ENCODE measurements at places on chromosomes 4 and X.

DNA sequence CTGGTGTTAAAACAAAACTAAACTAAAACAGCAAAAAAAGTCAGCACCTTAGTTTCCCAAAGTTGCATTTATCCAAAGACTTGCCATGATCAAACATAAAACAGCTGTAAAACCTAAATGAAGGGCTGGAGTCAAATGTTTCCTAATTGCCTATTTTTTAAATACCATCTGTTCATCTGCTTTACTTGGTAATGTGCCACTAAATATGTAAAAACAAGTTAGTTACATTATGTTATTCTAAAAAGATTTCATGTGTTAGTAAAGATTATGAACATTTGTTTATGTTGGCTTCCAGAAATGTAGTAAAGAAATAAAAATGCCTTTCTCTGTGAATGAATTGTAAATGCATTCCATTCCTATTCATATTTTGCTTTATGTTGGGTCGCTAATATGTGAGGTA lies 977.8 kb downstream of the FSTL5 start:
- no peak for DNase-seq

DNA sequence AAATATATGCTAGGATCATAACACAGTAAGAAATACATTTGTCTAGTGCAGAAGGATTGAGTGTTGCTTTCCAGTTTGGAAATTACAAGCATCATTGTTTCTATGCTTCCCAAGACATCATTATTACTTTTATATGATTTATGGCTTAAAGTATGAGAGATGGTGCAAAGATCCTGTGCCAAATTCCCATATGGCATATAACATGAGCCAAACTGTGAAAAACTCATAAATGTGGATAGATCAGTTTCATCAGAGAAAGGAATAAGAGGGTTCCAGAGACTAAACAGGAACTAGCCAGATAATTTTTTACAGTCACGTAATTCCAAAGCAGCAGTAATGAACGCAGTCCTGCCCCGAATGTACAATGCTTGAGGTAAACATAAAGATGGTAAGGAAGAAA lies 126.3 kb downstream of the PRDM5 start:
- no peak for DNase-seq

DNA sequence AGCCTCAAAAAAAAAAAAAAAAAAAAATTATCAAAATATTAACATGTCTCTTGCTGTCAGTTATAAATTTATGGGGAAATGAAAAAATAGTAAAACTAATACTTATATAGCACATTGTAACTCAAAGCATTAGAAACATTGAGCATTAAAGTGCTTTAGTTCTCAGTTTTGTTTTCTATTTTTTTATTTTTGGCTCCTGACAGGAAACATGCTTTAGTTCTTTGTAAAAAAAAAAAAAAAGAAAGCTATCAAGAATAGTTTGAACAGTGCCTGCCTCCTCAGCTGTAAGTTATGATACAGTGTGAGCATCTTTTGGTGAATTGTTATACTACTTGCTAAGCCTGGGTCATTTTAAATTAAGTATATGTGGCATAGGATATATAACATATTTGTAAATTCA lies 5.1 kb upstream of the CENPC start:
- no peak for DNase-seq

- no peak for DNase-seq
Measured at GRCh38 chr4:27360790-27361267, 500.2 kb downstream of the STIM2 start.

DNA sequence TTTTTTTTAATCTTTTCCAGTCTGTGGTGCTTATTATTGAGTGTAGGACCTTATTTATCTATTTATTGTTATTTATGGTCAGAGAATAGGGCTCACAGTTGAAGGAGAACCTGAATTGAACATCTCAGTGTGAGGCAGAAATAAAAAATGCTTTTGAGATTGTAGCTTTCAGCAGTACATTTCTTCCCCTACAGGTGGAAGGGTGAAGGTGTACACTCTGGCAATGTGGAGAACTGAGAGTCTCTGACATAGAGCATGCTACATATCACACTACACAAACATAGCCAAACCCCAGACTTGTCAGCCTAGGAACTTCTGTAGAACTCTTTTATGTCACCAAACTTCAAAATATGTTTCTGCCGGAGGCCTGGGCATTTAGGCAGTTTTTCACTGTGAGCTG lies 140.2 kb downstream of the STIM2 start:
- DNase-seq, result no peak

DNA sequence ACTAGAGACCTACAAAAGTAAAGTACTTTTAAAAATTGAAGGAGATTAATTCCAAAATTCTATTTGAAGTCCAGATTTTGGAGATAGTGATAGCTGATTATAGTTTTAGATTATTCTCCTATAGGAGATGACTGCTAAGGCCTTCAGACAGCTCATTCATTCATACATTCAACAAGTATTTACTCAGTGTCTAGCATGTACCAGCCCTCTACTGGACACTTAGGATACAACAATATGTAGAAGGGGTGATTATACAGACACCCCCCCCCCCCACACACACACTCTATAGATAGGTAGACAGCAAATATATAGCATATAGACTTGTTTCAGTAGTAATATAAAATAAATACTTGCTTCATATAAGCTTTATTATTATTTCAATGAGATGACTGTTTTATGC lies 60.4 kb upstream of the TAF9B start:
- no peak for DNase-seq
